Activated CD8-positive, alpha-beta T cell treated with anti-CD3 and anti-CD28 coated beads for 36 hours (primary cell): ENCODE measurements at places on chromosomes 16 and 17.
A peak's percentile ranks its signal among the peaks of the same experiment; 100 is the strongest.

DNA sequence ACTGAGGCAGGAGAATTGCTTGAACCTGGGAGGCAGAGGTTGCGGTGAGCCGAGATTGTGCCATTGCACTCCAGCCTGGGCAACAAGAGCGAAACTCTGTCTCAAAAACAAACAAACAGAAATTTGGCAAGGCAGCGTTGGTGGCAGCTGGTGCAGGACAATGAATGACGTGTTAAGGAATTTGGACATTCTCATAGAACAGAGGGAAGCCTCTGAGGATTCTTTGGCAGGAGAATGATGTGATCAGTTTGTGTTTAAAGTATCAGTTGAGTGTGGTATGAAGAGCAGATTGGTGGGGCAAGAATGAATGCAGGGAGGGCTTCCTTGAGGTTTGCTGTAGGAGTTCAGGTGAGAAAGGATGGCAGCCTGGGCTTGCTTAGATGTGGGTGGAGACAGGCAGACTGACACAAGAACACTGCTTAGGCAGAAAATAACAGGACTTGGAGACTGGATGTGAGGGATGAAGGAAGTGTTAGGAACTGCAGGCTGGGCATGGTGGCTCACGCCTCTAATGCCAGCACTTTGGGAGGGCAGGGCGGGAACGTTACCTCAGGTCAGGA, 4.8 kb downstream of the CYB5D2 start:
- peaks cover 14% of the 10 kb centered on the region for H3K4me1 ChIP-seq
- no peak overlapping the region for H3K27ac ChIP-seq
- DNase-seq: no peak
- H3K36me3 ChIP-seq: peaks cover 7% of the 10 kb centered on the region
- no peak overlapping the region for H3K4me3 ChIP-seq

DNA sequence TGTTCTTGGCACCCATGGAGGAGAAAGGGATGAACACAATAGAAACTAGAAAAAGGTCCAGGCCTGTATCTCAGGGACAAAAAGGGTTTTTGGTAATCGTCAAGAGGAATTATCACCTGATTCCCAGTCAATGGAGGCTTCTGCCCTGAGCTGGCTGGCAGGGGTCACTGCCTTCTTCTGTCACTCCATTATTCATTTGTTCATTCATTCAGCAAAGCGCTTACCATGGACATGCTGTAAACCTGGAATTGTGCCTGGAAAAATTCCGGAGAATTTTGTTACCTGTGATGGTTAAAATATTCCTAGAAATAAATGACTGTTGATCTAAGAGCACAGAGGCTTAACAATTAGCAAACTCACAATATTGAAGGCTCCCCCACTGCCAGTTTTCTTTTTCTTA, 212.3 kb downstream of the SHISA9 start:
- H3K4me1 ChIP-seq: no peaks in the 10 kb centered on the region
- no peak for DNase-seq
- no peak overlapping the region for H3K27ac ChIP-seq
- no peaks in the 10 kb centered on the region for H3K36me3 ChIP-seq
- H3K4me3 ChIP-seq: no peak overlapping the region

DNA sequence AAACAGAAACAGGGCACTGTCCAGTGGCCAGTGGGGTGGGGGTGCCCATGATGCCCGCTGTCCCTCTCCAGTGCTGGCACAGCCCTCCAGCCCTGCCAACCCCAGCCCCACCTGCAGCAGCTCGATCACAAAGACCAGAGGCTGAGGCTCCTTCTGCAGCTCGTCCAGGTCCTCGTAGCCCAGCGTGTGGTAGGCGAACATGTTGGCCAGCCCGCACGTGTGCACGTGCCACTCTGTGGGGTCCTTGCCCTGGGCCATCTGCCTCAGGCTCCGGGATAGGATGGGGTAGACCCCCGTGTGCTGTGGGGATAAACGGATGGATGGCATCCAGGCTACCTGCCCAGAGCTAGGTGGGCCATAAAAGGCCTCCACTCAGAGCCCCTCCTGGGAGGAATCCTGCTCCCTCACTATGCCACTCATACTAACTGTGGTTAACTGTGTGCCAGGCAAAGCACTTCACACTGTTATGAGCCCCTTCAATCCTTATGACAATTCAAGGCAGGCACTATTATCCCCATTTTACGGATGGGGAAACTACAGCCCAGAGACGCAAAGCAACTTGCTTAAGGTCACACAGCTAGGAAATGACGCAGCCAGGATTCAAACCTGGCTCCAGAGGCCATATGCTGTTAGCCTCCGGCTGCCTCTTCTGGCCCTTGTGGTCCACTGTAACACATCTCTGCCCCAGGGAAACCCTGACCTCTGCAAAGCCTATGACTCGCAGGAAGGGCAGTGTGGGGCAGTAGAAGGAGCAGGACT, 6.5 kb downstream of the AIPL1 start:
- H3K36me3 ChIP-seq: peaks cover 6% of the 10 kb centered on the region
- no peak for DNase-seq
- H3K27ac ChIP-seq: no peak overlapping the region
- H3K4me1 ChIP-seq: peaks cover 14% of the 10 kb centered on the region
- H3K27me3 ChIP-seq: peaks cover 5% of the 10 kb centered on the region
- H3K4me3 ChIP-seq: no peak overlapping the region

GRCh38 chr17:56142781-56143180, 10.5 kb upstream of the ANKFN1 start:
- no peaks in the 10 kb centered on the region for H3K4me1 ChIP-seq
- H3K4me3 ChIP-seq: no peak overlapping the region
- no peak overlapping the region for H3K27ac ChIP-seq
- no peaks in the 10 kb centered on the region for H3K36me3 ChIP-seq

GRCh38 chr16:68113059-68113761, 28.0 kb downstream of the NFATC3 start:
- no peak for DNase-seq
- H3K27me3 ChIP-seq: no peaks in the 10 kb centered on the region
- peaks cover 86% of the 10 kb centered on the region for H3K4me1 ChIP-seq

DNA sequence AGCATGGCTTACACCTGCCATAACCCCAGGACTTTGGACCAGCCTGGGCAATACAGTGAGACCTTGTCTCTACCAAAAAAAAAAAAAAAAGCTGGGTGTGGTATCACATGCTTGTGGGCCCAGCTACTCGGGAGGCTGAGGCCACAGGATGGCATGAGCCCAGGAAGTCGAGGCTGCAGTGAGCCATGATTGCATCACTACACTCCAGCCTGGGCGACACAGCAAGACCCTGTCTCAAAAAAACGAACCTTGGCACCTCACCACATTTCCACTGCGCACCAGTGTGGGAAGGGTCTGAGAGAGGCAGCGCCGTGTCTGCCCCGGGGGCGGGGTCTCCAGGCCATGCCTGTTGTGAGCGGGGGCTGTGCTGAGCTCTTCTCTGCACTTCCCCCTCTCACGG, 6.3 kb downstream of the ACSF3 start:
- H3K36me3 ChIP-seq: peaks cover 55% of the 10 kb centered on the region
- peaks cover 65% of the 10 kb centered on the region for H3K4me1 ChIP-seq
- no peak overlapping the region for H3K4me3 ChIP-seq
- DNase-seq: no peak
- H3K27ac ChIP-seq: peak overlapping the region; percentile 36

- H3K4me3 ChIP-seq: no peak overlapping the region
- no peak for DNase-seq
- H3K27ac ChIP-seq: no peak overlapping the region
- no peaks in the 10 kb centered on the region for H3K4me1 ChIP-seq
Measured at GRCh38 chr17:43616852-43617251, 44.9 kb downstream of the MEOX1 start.

- no peak overlapping the region for H3K4me3 ChIP-seq
- no peak overlapping the region for H3K27ac ChIP-seq
- peaks cover 48% of the 10 kb centered on the region for H3K36me3 ChIP-seq
- H3K27me3 ChIP-seq: no peaks in the 10 kb centered on the region
- H3K4me1 ChIP-seq: peaks cover 41% of the 10 kb centered on the region
Measured at GRCh38 chr17:2241823-2242222, 61.8 kb downstream of the SMG6 start.

GRCh38 chr17:47968836-47969235, 2.1 kb upstream of the CDK5RAP3 start:
- no peak overlapping the region for H3K4me3 ChIP-seq
- no peaks in the 10 kb centered on the region for H3K27me3 ChIP-seq
- no peak overlapping the region for H3K27ac ChIP-seq
- H3K4me1 ChIP-seq: peaks cover 22% of the 10 kb centered on the region
- DNase-seq: no peak

DNA sequence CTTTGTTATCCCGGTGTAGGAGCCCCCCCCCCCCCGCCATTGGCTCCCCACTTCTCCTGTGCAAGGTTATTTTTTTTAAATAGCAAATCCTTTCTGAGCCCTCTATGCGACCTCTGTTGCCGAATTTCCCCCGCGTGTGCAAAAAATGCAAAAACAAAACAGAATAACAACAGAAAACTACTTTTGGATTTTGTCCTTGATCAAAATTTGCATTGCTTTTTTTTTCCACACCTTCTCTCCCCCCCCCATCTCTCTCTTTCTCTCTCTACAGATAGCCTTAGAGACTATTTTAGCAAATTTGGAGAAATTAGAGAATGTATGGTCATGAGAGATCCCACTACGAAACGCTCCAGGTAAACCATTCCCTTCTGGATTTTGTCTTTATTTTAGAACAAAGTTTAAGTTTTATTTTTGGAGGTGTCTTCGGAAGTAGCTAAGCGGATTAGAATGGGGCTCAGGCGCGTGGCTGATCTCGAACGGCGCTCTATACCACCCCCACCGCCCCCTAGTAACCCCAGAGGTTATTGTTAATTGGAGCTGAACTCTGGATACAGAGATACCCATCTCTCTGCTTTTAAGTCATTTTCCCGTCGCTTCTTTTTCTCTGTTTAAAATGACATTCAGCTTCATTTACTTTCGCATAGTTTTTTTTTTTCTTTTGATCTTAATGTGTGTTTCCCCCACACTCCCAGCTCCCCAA, 1.0 kb downstream of the MSI2 start:
- H3K4me3 ChIP-seq: peak overlapping the region; percentile 83
- no peaks in the 10 kb centered on the region for H3K27me3 ChIP-seq
- peak; percentile 59 for DNase-seq
- H3K4me1 ChIP-seq: peaks cover 50% of the 10 kb centered on the region
- peak overlapping the region; percentile 95 for H3K27ac ChIP-seq

- DNase-seq: peak; percentile 36
- no peaks in the 10 kb centered on the region for H3K36me3 ChIP-seq
- no peak overlapping the region for H3K27ac ChIP-seq
Measured at GRCh38 chr16:85610059-85610445, 3.1 kb upstream of the GSE1 start.

DNA sequence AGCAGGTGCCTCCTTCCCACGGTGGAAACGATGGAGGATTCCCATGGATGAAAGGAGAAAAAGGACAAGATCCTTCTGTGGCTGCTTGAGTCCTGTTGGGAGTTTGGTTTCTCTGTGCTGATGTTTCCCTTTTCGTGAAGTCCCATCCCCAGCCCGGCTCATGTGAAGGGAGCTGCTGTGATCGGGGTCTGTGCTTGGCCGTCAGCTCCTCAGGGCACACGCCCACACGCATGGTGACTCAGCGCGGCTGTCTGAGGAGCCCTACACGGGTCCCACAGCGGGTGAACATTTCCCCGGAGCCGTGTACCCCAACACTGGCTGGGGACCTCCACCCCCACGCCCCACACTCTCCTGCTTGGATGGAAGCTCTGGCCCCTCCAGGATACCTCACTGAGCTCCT, 44.5 kb upstream of the SSTR5 start:
- H3K27me3 ChIP-seq: peaks cover 10% of the 10 kb centered on the region
- H3K36me3 ChIP-seq: no peaks in the 10 kb centered on the region
- DNase-seq: peak; percentile 33
- no peak overlapping the region for H3K27ac ChIP-seq

DNA sequence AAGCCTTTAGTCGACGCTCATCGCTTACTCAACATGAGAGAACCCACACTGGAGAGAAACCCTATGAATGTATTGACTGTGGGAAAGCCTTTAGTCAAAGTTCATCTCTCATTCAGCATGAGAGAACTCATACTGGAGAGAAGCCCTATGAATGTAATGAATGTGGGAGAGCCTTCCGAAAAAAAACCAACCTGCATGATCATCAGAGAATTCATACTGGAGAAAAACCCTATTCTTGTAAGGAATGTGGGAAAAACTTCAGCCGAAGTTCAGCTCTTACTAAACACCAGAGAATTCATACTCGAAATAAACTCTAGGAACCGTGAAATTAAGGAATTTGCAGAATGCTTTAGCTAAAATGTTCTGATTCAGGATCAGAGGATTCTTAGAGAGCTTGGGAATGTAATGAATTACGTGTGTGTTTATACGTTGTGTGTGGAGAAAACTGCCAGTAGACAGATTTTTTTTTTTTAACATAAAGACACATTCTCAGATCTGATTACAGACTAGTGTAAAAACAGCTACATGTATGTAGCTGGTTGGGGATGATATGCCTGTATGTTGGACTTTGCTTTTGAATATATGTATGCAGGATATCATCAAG, 25.4 kb downstream of the ZFP90 start:
- H3K27ac ChIP-seq: no peak overlapping the region
- DNase-seq: no peak
- no peak overlapping the region for H3K4me3 ChIP-seq
- H3K36me3 ChIP-seq: peaks cover 85% of the 10 kb centered on the region
- H3K4me1 ChIP-seq: no peaks in the 10 kb centered on the region

DNA sequence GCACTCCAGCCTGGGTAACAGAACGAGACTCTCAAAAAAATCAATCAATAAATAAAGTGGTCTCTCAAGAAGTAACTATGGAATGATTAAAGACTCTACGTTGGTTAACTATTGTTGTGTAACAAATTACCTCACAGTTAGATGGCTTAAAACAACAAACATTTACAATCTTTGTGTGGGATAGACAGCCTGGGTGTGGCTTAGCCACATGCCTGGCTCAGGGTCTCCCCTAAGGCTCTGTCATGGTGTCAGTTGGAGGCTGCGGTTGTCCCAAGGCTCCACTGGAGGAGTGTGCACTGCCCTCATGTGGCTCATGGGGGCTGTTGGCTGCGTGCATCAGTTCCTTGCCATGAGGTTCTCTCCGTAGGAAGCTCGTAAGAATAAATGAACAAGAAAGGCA, 294.5 kb downstream of the SNX29 start:
- H3K36me3 ChIP-seq: no peaks in the 10 kb centered on the region
- H3K27me3 ChIP-seq: no peaks in the 10 kb centered on the region
- peak; percentile 13 for DNase-seq
- H3K4me1 ChIP-seq: no peaks in the 10 kb centered on the region
- no peak overlapping the region for H3K4me3 ChIP-seq
- no peak overlapping the region for H3K27ac ChIP-seq

DNA sequence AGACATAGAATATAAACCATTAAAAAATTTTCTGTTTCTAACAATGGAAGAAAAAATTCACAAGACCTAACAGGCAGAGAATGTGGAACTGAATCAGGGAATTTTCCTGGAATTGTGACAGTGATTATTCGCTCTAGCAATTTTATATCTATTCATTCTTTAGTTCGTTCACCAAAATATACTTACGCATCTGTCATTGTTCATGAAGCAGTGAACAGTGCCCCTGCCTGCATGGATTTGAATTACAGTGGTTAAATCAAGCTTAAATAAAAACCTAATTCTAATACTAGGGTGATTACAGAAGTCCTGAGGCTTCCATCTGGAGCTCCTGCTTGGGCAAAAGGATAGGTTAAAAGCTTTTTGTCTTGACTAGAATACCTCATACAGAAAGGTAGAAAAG, 48.6 kb downstream of the ABCA8 start:
- no peak overlapping the region for H3K4me3 ChIP-seq
- no peaks in the 10 kb centered on the region for H3K36me3 ChIP-seq
- H3K27ac ChIP-seq: no peak overlapping the region
